CD8-positive, alpha-beta T cell (primary cell): ENCODE measurements at places on chromosomes 2 and 18.

DNA sequence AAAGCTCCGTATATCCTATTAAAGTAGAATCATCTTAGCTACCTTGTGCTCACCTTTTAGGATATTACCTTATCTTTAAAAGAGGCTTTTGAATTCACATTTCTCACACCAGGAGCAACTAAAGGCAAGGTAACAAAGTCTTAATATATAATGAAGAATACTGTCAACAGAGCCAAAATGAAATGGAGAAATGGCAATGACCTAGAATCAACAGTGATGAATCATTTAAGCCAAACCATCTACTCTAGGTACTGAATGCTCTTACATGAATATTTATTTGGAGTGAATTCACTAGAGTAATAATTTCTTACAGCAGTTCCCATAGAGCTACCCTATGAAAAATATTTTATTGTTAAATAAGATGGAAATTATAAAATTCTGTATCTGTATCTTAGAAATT, 421.0 kb downstream of the RND3 start:
- DNase-seq, result no peak

DNA sequence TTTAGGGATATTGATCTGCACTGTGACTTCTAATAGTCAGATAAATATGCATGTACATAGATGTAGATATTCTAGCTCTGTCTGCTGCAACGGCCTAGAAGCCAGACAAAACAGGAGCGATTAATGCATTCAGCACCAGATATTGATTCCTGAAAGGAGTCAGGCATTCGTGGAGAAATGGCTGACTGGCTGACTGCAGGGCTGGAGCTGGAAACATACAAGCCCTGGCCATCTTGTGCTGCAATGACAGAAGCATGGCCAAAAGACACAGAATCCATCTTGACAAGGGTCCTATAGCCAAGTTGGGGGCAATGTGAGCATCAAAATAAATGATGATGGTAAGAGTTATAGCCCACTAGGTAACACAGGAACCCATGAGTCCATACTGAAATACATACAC, 231.5 kb upstream of the KLHL29 start:
- no peak for DNase-seq

DNA sequence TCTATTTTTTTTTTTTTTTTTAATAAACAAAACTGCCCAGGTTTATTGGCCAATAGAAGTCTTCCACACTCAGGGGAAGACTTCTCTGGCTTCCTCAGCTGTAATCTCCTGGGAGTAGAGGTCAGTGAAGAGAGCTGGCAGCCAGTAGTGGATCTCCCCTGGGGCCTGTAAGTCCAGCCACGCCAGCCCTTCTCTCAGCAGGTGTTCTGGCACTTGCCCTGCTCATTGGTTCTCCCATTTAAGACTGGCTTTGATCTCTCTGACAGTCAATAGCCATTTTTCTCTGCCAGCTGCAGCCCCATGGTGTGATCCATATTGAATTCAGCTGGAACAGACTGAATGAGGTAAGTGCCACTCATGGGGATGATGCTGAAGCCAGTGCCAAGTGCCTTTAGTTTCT, 170.6 kb upstream of the SPHKAP start:
- no peak for DNase-seq

DNA sequence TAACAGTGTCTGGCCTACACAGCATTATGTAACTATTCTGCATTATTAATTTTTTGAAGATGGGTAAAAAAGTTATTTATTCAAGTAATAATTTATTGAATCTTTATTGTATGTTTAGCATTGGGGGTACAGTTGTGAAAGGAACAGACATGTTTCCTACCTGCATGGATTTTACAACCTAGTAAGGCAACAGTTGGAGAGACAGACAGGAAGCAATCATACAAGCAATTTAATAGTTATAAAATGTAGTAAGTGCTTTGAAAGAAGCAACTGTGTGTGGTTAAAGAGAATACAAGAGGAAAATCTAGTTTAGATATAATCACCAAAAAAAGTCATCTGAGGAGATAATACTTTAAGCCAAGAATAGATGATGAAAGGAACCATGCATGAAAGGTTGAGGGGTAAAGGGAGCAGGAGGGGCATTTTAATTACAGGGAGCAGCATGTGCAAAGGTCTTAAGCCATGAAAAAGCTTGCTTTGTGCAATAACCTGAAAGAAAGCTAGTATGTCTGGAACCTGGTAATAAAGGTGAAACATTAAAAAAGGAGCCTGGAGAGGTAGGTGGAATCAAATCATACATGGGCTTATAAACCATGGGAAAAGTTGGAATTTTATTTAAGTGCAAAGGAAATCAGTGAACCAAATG, 140.8 kb downstream of the PIK3C3 start:
- no peak for DNase-seq

GRCh38 chr2:237701859-237702390, 74.5 kb downstream of the LRRFIP1 start:
- no peak for DNase-seq

DNA sequence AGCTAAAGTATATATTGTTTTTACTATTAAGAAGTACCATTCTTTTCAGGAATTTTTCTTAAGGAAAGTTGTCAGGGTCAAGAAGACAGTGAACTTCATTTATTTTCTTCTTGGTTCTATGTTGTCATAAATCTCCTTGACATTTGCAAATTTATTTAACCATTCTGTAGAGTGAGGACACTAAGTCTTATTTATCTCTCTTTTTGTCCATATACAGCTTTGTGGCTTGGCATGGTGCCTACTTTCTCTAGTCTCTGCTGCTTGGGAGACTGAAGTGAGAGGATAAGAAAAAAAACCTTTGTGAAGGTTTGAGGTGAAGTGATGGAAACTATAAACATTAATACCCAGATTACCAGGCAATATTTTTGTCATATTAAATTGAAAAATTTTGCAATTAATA, 1389.4 kb downstream of the SUCLG1 start:
- no peak for DNase-seq

GRCh38 chr2:14902953-14903352, 270.4 kb downstream of the LRATD1 start:
- DNase-seq, result no peak

DNA sequence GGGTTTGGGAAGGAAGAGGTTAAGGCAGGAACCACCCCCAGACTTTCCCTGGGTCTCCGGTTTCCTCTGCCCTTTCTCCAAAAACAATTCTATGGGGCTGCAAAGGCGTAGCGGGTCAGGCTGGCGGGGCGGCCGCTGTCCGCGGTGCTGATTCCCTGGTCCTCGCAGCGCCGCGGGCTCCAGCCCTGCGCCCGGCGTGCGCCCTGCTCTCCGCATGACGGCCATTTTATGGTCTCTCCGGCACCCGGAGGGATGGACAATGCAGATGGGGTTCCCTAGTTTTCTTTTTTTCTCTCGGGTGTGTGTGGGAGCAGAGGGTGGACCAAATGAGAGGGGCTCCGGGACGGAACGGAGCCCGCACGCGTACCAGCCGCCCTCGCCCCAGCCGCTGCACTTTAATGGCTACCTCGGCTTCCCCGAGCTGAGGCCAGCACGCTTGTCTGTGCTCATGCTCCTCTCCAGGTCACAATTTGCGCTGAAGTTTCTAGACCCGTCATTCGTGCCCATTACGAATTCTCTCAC, 1.6 kb downstream of the ST8SIA3 start:
- no peak for DNase-seq

GRCh38 chr2:17497718-17498117, 20.5 kb downstream of the RAD51AP2 start:
- DNase-seq, result no peak

DNA sequence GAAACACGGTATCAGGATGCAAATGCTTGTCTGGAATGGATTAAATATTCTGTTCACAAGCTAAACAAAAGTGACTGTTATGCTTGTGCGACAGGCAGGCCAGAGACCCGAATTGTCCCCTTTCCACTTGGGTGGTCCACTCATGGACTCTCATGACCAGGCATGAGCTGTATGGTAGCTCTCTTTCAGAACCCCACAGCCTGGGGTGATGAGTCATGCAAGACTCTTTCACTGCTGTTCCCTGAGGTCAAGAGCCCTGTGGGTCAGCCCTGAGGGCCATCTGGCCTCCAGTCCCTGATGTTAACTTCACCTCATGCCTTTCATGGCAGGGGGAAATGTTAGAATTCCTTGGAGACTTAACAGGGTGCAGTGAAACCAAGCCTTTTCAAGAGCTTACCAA, 13.7 kb upstream of the SAP130 start:
- DNase-seq, result no peak

- no peak for DNase-seq
These were observed 510.5 kb upstream of the TNP1 start for GRCh38 chr2:217370391-217370790.

DNA sequence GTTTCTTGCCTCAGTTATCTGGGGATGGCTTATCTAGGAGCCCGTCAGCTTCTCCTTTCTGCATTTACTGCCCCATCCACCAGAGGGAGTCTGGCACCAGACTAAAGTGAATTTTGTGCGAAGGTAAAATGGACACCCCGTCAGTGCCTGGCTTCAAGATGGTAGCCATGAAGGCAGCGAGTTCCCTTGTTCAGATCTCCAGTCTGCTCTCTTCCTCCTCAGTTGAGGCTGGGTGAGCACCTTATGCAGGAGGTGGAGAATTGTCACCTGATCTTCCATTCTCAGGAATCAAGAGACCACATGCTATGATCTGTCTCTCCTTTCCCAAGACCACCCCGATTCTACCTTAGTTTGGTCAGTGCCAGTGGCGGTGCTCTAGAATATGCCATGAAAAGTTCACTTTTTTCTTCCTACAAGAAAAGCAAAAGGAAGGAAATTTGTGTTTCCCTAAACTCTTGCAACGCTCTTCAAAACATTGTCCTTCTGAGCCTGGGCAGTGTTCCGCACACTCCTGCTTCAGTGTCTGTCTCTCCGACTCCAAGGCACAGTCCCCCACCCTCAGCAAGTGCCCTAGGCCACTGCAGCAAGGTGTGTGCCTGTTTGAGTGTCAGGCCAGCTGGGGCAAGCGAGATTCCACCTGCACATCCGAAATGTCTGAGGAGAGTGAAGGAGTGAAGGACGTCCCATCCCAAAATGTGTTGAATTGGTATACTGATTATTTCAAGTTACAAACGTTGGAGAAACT, 168.6 kb downstream of the SS18 start:
- DNase-seq, result no peak

GRCh38 chr18:49214706-49215105, 245.7 kb downstream of the DYM start:
- DNase-seq, result no peak

DNA sequence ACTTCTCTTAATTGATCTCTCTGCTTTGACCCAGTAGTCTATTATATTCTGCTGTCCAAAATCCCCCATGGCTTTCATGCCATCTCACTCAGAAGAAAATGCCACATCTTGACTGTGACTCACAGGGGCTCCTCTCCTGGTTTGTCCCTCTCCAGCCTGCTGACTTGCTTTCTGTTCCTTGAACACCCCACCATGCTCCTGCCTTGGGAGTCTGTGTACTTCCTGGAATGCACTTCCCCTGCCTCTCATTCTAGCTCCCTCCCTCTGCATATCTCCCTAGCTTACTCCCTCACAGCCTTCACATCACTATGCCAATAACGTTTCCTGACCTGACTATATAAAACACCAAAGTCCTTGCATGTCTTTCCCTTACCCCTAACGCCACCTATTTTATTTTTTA, 167.2 kb downstream of the TRIB2 start:
- DNase-seq, result no peak

DNA sequence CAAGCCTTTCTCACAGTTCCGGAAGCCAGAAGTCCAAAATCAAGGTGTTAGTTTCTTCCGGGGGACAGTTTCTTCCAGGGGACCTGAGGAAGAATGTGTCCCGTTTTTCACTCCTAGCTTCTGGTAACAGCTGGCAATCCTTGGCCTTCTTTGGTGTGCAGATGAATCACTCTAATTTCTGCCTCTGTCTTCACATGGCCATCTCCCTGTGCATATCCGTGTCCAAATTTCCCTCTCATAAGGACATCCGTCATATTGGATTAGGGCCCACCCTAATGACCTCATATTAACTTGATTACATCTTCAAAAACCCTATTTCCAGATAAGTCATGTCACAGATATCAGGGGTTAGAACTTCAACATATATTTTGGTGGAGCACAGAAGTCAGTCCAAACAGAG, 141.4 kb downstream of the ZEB2 start:
- DNase-seq, result no peak
